Activated CD4-positive, alpha-beta memory T cell treated with anti-CD3 and anti-CD28 coated beads, Interleukin-2, amount 10 ng/mL, durations not matched to agents 7 days and 5 days (primary cell): ENCODE measurements at places on chromosomes 12 and 14. TPM values are rescaled to one million over a fixed set of nuclear protein-coding genes. Genes with fewer than 3 reads are reported as not detected.

The EID3 gene
- total RNA-seq, result 3.4 TPM

DNA sequence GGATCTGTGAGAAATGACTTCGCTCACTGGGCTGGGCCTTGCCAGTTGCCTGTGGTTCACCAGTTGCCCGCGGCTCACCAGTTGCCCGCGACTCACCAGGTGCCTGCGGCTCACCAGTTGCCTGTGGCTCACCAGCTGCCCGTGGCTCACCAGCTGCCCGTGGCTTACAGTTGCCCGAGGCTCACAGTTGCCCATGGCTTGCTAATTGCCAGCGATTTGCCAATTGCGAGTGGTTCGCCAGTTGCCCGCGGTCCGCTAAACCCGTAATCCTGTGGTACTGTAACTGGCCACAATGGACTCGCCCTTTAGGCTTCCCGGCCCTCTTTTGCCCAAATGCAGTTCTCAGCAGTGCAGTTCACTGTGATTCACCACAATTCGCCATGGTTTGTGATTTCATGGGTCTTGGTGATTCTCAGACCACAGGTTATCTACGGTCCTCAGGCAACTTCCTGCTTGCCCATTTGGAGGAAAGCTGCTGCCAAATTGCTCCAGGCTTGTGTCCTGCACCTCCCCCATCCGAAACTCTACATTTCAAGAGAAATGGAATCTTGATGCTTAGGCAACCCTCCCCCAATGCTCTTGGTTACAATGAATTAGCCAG is 15.0 kb upstream of the MEG3 start:
- H3K36me3 ChIP-seq, result peaks cover 2% of the 10 kb centered on the region
- H3K27me3 ChIP-seq, result no peaks in the 10 kb centered on the region
- DNase-seq, result no peak
- no peaks in the 10 kb centered on the region for H3K4me1 ChIP-seq
- H3K4me3 ChIP-seq, result no peak overlapping the region

GRCh38 chr12:62194616-62195015 is 65.6 kb upstream of the USP15 start:
- no peak overlapping the region for H3K27ac ChIP-seq
- no peak overlapping the region for H3K4me3 ChIP-seq
- no peaks in the 10 kb centered on the region for H3K36me3 ChIP-seq
- peaks cover 62% of the 10 kb centered on the region for H3K27me3 ChIP-seq
- H3K4me1 ChIP-seq, result peaks cover 24% of the 10 kb centered on the region

- H3K4me1 ChIP-seq, result no peaks in the 10 kb centered on the region
- H3K27ac ChIP-seq, result no peak overlapping the region
- no peak overlapping the region for H3K4me3 ChIP-seq
- peaks cover 17% of the 10 kb centered on the region for H3K36me3 ChIP-seq
Observed at GRCh38 chr12:122133192-122133950, 40.6 kb downstream of the IL31 start.

The RHEBL1 gene
- 14.8 TPM for total RNA-seq

DNA sequence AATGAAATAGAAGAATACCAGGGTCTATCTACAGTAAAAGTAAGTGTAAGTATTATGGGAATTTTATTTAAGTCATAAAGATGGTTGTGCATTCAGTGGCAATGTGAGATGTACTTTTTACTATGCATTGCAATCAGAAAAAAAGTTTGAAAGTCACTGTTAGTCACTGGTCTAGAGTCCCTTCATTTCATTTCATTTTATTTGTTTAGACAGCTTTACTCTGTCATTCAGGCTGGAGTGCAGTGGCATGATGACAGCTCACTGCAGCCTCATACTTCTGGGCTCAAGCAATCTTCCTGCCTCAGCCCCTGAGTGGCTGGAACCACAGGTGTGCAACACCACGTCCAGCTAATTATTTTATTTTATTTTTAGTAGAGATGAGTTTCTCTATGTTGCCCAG is 42.6 kb downstream of the TGFB3 start:
- H3K4me3 ChIP-seq, result no peak overlapping the region
- no peaks in the 10 kb centered on the region for H3K4me1 ChIP-seq
- DNase-seq, result no peak

The OR6C2 gene
- not detected for total RNA-seq

GRCh38 chr12:53063708-53064612 is 14.1 kb downstream of the TNS2 start:
- no peak for DNase-seq
- no peak overlapping the region for H3K27ac ChIP-seq

The TOMM20L gene
- total RNA-seq, result not detected

DNA sequence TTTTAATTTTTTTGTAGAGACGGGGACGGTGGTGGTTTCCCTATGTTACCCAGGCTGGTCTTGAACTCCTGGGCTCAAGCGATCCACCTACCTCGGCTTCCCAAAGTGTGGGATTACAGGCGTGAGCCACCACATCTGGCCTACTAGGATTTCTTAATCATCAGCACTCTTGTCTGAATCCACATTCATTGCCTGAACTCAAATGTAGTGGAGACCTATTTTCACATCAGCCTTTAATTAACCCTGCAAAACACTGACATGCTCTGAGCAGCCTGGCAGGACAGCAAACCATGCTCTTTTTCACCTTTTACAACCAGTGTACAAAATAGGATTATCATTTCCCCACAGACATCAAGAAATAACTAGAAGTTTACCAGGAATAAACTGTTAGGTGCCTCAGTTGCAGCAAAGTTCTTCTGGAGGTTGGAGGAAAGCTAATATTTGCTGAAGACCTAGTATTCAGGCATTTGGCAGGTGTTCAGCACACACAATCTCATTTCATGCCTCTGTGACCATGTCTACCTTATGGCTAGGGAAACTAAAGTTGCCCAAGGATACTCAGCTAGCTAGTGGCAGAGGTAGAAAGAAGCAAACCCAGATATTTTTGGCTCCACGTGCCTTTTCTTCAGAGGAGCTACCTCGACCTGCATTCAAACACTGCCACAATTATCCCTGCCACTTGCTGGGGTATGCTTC is 37.7 kb downstream of the CFL2 start:
- H3K27me3 ChIP-seq, result no peaks in the 10 kb centered on the region
- DNase-seq, result no peak
- H3K27ac ChIP-seq, result no peak overlapping the region
- peaks cover 1% of the 10 kb centered on the region for H3K4me1 ChIP-seq
- H3K4me3 ChIP-seq, result no peak overlapping the region

The ENO2 gene
- 206 TPM for total RNA-seq

The NEDD1 gene
- 38.9 TPM for total RNA-seq

- H3K36me3 ChIP-seq, result no peaks in the 10 kb centered on the region
- H3K27me3 ChIP-seq, result no peaks in the 10 kb centered on the region
- no peaks in the 10 kb centered on the region for H3K4me1 ChIP-seq
- no peak overlapping the region for H3K27ac ChIP-seq
- DNase-seq, result no peak
Observed at GRCh38 chr12:105947906-105948305, 190.8 kb downstream of the NUAK1 start.

GRCh38 chr14:26839481-26839880 is 241.6 kb upstream of the NOVA1 start:
- no peak overlapping the region for H3K27ac ChIP-seq
- H3K4me1 ChIP-seq, result no peaks in the 10 kb centered on the region
- DNase-seq, result no peak
- no peaks in the 10 kb centered on the region for H3K36me3 ChIP-seq

- H3K4me3 ChIP-seq, result no peak overlapping the region
- no peaks in the 10 kb centered on the region for H3K36me3 ChIP-seq
- no peaks in the 10 kb centered on the region for H3K27me3 ChIP-seq
Observed at GRCh38 chr14:32724867-32725471, 213.7 kb upstream of the NPAS3 start.

The NEUROD4 gene
- total RNA-seq, result not detected

DNA sequence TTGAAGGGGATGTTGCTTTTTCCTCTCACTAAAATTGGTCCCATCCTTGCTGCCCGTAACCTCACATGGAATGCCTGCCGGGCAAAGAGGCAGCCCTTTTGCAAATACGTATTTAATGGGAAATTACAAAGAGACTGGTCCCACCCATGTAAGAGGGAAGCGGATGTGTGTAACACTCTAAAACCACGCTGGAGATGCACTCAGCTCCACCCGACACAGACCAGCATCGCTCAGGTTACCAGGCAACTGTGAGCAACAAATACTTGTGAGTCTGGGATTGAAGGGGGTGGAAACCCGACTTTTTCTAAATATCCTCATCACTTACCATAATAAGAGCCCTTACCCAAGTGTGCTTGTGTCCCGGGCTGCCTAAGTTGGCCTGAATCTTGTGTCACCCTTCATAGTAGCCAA is 47.7 kb downstream of the ELK3 start:
- peaks cover 49% of the 10 kb centered on the region for H3K36me3 ChIP-seq
- peaks cover 75% of the 10 kb centered on the region for H3K4me1 ChIP-seq
- no peaks in the 10 kb centered on the region for H3K27me3 ChIP-seq

- DNase-seq, result no peak
- H3K4me1 ChIP-seq, result peaks cover 16% of the 10 kb centered on the region
- H3K27ac ChIP-seq, result no peak overlapping the region
- H3K27me3 ChIP-seq, result no peaks in the 10 kb centered on the region
- H3K4me3 ChIP-seq, result no peak overlapping the region
Observed at GRCh38 chr12:56216461-56216860, 5.3 kb downstream of the RNF41 start.

The MANSC1 gene
- 0.10 TPM for total RNA-seq

The NDRG2 gene
- 8.5 TPM for total RNA-seq

DNA sequence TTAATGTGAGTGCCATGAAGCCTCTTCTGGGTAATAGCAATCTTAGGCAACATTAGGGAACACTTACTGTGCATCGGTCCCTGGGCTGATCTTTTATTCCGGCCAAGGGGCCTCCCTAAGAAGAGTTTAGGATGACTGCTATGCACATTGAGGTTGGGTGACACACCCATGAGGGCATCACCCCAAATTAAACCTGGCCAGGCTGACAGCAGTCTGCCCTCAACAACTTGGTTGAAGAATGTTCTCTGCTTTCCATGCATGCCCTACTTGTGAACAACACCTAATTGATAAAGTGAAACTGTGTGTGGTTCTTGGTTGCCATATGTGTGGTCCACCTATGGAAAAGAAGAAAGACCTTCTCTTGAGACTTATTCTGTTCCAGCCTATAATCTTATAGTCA is 1098.0 kb downstream of the BCL11B start:
- H3K27me3 ChIP-seq, result no peaks in the 10 kb centered on the region
- peaks cover 88% of the 10 kb centered on the region for H3K4me1 ChIP-seq
- no peak overlapping the region for H3K4me3 ChIP-seq
- H3K36me3 ChIP-seq, result peaks cover 7% of the 10 kb centered on the region
- peak overlapping the region; percentile 86 for H3K27ac ChIP-seq
- peak; percentile 40 for DNase-seq

GRCh38 chr12:98594050-98594835 is 757 bp downstream of the SLC25A3 start:
- no peaks in the 10 kb centered on the region for H3K27me3 ChIP-seq
- H3K4me1 ChIP-seq, result peaks cover 34% of the 10 kb centered on the region
- no peak for DNase-seq
- peak overlapping the region; percentile 97 for H3K27ac ChIP-seq
- peak overlapping the region; percentile 86 for H3K4me3 ChIP-seq

DNA sequence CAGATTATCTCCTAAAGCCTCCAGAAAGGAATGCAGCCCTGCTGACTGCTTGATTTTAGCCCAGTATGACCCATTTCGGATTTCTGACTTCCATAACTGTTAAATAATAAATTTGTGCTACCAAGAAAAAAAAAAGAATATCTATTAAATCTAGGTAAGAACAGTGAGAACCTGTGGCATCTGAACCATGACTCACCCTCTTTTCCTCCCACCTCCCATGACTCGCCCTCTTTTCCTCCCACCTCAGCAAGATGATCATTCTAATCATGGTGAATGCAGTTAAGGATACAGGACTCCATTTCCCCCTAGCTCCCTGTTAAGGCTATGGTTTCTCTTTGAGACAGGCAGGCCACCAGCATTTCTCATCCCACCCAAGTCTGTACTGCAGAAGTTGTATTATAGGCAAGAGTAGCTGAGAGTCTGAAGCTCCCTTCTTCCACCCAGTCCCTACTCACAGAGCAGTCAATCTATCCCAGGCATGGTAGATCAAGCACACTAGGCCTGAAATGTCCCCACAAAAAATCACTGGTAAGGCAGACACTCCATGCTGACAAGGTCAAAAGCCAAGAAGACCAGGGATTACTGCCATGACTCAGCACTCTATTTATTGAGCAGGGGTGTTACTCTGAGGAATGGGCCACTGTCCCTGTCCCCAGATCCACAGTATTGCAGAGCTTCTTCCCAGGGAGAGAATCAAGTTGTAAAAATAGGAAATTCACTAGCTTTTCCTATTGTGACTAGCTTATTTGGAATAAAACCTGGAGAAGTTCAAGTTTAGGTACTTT is 188.9 kb downstream of the ADAMTS20 start:
- H3K4me3 ChIP-seq, result no peak overlapping the region
- no peaks in the 10 kb centered on the region for H3K36me3 ChIP-seq
- H3K27me3 ChIP-seq, result no peaks in the 10 kb centered on the region
- DNase-seq, result no peak
- no peak overlapping the region for H3K27ac ChIP-seq

DNA sequence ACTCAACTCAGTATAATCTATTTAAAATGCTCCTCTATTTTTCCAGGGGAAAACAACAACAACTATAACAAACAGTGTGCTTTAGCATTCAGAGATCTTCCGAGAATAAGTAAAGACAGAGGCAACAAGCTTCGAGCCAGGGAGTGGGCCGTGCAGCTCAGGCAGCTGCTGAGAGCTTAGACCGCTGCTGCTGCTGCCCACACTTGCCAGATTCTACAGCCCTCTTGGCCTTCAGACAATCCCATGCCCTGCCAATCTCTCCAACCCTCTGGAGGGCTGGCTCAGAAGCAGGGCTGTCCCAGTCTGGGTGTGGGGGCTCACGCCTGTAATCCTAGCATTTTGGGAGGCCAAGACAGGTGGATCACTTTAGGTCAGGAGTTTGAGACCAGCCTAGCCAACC is 23.4 kb upstream of the ELK3 start:
- H3K4me3 ChIP-seq, result no peak overlapping the region
- H3K36me3 ChIP-seq, result peaks cover 19% of the 10 kb centered on the region
- DNase-seq, result no peak
- H3K4me1 ChIP-seq, result peaks cover 4% of the 10 kb centered on the region
- H3K27ac ChIP-seq, result no peak overlapping the region
